CD4-positive, alpha-beta T cell treated with Interleukin-12 subunit alpha and Interleukin-12 subunit beta, for 1 hour (primary cell): ENCODE measurements at places on chromosomes 6 and 20.

- DNase-seq = no peak
These were observed 134.8 kb upstream of the SLC24A3 start for GRCh38 chr20:19077370-19078220.

DNA sequence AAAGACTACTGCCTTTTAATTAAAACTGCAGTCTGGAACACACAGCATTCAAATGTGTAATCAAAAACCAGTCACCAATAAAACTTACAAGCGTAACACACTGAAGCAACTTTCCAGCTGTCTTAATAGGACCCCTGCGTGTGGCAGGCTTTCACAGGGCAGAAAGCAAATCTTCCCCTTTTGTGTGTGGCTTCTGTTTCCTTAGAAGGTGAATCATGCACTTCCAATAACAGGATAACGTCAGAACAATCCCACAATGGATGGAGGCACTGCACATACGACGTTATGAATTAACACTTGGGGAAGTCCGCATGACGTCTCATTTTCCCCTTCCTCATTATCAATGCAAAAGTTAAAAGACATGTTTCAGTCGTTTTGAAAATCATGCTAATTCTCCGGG is 44.8 kb downstream of the INSM1 start:
- no peak for DNase-seq

DNA sequence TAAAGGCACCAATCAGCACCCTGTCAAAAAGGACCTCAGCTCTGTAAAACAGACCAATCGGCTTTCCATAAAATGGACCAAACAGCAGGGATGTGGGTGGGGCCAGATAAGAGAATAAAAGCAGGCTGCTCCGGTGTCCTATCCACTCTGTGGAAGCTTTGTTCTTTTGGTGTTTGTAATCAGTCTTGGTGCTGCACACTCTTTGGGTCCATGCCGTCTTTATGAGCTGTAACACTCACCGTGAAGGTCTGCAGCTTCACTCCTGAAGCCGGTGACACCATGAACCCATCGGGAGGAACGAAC is 7.3 kb upstream of the PXDC1 start:
- DNase-seq = no peak

- DNase-seq = no peak
These were observed 268.3 kb downstream of the TFAP2C start for GRCh38 chr20:56897318-56897957.

- no peak for DNase-seq
These were observed 26.8 kb upstream of the DLGAP4 start for GRCh38 chr20:36279362-36279761.

DNA sequence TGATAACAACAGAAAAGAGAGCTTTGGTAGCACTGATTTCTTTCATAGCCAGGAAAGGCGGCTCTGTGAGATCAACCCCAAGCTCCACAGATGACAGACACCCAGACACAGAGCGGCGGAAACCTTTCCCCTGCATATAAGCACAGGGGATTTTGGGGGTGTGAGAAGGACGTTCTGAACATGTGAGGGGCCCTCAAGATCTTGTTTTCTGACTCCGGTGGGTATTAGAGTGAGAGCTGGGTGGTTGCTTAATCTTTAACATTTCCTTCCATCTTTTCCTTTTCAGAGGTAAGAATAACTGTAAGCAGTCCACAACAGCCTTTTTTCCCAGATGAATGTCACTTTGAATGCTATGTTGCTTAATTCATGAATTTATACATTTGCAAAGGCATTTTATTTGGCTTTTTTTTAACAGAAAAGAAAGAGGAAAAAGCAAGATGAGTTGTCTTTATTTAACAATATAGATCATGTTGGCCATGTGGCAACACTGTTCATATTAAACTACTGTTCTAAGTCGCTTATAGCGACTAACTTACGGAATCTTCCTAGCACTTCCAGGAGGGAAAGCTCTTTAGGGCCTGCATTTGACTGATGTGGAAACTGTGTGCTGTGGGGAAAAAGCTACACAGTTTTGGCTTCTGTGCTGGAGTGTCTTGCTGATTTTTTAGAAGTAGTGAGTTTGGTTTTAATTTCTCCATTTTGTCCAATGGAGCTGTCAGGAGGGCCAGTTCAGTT is 80.5 kb upstream of the NAA20 start:
- DNase-seq = no peak

- no peak for DNase-seq
These were observed 1.4 kb upstream of the SEC63 start for GRCh38 chr6:107959392-107959791.

- peak; percentile 17 for DNase-seq
These were observed 7.0 kb upstream of the PTPRA start for GRCh38 chr20:2866236-2866635.

GRCh38 chr6:84062519-84063154 is 29.1 kb downstream of the MRAP2 start:
- DNase-seq = no peak

- no peak for DNase-seq
These were observed 8.2 kb upstream of the BAG2 start for GRCh38 chr6:57163956-57164355.

DNA sequence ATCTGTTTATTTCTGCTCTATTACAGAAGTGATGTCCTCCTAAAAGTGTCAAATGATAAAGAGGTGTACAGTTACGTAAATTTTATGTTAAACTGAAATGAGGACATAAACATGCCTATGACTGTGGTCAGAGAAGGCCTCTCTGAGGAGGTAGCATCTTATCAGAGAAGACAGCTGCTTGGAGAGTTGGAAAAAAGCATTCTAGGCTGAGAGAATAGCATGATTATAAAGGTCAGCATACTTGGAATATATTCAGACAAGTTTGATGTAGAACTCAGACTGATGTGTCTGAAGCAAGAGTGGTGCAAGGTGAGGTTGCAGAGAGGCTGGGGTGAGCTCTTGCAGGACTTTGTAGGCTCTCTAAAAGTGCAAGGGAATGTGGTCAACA is 3.1 kb upstream of the PCNA start:
- DNase-seq = no peak

GRCh38 chr6:167564416-167565250 is 239.7 kb downstream of the TTLL2 start:
- DNase-seq = no peak

GRCh38 chr6:11514672-11515071 is 22.9 kb upstream of the TMEM170B start:
- DNase-seq = no peak
